G401 (cell line): ENCODE measurements at places on chromosomes 5 and 9. TPM values are rescaled to one million over a fixed set of nuclear protein-coding genes. Genes with fewer than 3 reads are reported as not detected.

The SIT1 gene
- not detected in 2 replicates for total RNA-seq

The IDNK gene
- 1.8 and 3.8 TPM in 2 replicates for total RNA-seq

The GARIN3 gene
- total RNA-seq = not detected in 2 replicates

The RNF183 gene
- total RNA-seq = not detected in 2 replicates
